ENCODE measurements at places on chromosomes 7 and 10. TPM values are rescaled to one million over a fixed set of nuclear protein-coding genes. Genes with fewer than 3 reads are reported as not detected.

- H3K36me3 ChIP-seq: no peaks in the 10 kb centered on the region
- DNase-seq: no peak
- H3K4me3 ChIP-seq: no peak overlapping the region
- no peaks in the 10 kb centered on the region for H3K27me3 ChIP-seq
- no peak overlapping the region for H3K27ac ChIP-seq
Observed at GRCh38 chr7:124702385-124702784, 63.2 kb downstream of the GPR37 start.

- no peak for DNase-seq
- peaks cover 5% of the 10 kb centered on the region for H3K36me3 ChIP-seq
- H3K27ac ChIP-seq: no peak overlapping the region
Observed at GRCh38 chr7:99013266-99014112, 130.4 kb downstream of the SMURF1 start.

The HOXA2 gene
- total RNA-seq: not detected

DNA sequence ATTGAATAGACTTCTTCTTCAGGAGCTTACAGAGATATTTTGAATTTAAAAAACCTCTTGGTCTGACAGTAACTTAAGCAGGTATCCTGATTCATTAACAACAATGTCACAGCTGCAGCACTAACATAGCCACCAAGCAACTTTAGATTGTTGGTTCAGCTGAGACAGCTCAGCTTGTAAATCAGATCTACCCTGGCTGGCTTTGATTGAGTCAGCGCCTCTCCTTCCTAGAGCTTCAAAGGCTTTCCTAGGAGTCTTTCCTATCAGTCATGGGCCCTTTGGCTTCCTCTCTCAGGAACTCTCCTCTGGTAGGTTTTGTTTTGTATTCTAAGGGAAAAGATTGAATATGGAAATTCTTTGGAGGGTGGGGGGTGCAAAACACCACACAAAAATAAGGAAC, 70.7 kb upstream of the STEAP4 start:
- H3K4me1 ChIP-seq: no peaks in the 10 kb centered on the region
- peaks cover 15% of the 10 kb centered on the region for H3K36me3 ChIP-seq
- no peak overlapping the region for H3K27ac ChIP-seq

The SPDYE16 gene
- 0.20 TPM for total RNA-seq

The CD36 gene
- total RNA-seq: 1.7 TPM

DNA sequence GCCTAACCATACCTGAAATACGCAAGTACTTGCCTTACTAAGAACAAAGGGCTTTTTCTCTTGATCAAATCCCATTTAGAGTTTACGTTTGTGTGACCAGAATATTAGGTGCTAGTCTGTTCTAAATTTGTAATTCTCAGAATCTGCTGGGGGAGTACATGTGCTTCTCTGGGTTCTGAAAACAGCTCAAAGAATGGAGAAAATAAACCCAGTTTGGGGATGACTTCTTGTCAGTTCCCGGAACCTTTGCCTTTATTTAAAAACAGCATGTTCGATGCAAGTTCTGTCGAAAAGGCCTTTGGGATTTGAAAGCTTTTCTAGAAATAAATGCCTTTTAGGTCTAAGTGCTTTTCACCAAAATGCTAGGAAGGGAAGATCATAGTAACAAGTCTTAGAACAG, 147.0 kb downstream of the ARID5B start:
- DNase-seq: no peak
- peaks cover 39% of the 10 kb centered on the region for H3K4me1 ChIP-seq
- H3K27me3 ChIP-seq: peaks cover 2% of the 10 kb centered on the region
- H3K4me3 ChIP-seq: peak overlapping the region; percentile 63
- no peaks in the 10 kb centered on the region for H3K36me3 ChIP-seq
- H3K27ac ChIP-seq: no peak overlapping the region

DNA sequence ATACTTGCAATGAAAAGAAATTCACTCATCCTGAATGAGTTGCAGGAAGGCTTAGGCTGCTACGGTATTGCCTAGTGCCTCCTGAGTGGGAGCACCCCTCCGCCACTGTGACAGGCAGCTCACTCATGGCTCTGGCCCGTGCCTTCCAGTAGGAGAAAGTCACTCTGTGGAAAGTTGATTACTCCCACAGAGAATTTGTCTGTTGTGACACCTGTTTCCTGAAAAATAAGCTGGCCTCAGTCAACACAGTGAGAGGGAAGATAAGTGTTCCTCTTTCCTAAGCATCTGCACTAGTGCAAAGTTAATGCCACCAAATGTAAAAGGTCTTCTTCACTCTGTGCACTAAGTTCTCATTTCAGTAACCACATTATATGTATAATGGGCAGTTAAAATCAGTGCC, 158.8 kb upstream of the INHBA start:
- H3K27me3 ChIP-seq: no peaks in the 10 kb centered on the region
- H3K36me3 ChIP-seq: peaks cover 21% of the 10 kb centered on the region
- no peaks in the 10 kb centered on the region for H3K4me1 ChIP-seq
- DNase-seq: no peak
- H3K27ac ChIP-seq: no peak overlapping the region

GRCh38 chr7:28847681-28848080, 110.4 kb downstream of the TRIL start:
- H3K4me1 ChIP-seq: peaks cover 2% of the 10 kb centered on the region
- no peak overlapping the region for H3K4me3 ChIP-seq
- H3K27ac ChIP-seq: no peak overlapping the region

DNA sequence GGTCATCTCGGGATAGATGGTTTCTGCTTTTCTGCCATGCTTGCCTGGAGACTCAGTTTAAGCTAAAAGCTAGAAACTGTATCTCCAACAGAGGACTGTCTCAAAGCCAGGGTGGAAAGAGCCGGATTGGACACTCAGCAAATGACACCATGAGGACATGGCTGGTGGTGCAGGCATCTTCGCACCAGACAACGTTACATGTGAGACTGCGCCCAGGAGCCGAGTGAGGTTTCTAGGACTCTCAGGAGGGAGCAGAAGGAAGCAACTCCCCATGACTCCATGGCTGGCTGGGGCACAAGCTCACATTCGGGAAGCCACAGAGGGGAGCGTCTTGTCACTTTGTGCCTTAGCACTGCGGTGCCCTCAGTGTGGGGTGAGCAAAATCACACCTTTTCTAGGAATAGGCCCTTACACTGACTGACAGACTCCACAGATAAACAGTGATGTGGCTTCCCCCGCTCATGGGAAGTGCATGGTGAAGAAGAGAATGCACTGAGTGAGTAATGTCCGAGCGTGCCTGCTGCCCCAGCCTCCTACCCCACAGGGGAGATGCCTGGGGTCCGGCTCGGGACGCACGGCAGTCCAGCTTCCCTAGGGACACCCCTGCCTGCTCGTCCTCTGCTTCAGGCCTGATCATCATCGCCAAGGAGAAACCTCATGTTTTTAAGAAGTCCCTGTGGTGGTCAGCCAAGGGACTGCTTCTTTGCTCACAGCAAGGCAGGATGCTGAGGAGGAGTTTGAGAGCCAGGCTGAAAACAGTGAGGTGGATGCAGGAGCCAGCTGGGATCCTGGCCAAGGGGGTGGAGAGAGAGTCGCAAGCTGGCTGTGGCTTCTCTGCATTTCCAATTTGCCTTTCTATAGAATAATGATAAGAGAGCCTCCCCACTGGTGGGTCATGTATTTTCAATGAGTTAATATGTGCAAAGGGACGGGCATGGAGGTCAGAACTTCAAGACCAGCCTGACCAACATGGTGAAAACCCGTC, 52.2 kb upstream of the FXYD4 start:
- H3K36me3 ChIP-seq: no peaks in the 10 kb centered on the region
- no peak overlapping the region for H3K4me3 ChIP-seq
- H3K27ac ChIP-seq: peak overlapping the region; percentile 38
- H3K27me3 ChIP-seq: peaks cover 11% of the 10 kb centered on the region
- DNase-seq: no peak

DNA sequence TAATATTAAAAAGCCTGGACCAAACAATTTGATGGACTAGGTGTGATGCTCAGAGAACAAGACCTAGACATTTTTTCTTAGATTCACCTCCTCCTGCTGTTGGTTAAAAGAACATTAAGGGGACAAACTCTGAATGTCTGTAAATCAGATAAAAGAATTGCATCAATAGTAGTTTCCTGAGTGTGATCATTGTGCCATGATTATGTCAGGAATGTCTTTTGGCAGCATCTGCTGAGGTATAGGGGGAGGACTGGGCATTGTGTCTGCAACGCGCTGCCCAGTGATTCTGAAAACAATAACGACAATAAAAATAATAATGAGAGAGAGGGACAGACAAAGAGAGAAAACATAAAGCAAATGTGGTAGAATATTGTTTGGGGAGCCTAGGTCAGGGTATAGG, 6.9 kb downstream of the C7orf57 start:
- H3K36me3 ChIP-seq: no peaks in the 10 kb centered on the region
- DNase-seq: no peak
- H3K4me1 ChIP-seq: no peaks in the 10 kb centered on the region
- no peak overlapping the region for H3K4me3 ChIP-seq
- peaks cover 6% of the 10 kb centered on the region for H3K27me3 ChIP-seq
- H3K27ac ChIP-seq: no peak overlapping the region

DNA sequence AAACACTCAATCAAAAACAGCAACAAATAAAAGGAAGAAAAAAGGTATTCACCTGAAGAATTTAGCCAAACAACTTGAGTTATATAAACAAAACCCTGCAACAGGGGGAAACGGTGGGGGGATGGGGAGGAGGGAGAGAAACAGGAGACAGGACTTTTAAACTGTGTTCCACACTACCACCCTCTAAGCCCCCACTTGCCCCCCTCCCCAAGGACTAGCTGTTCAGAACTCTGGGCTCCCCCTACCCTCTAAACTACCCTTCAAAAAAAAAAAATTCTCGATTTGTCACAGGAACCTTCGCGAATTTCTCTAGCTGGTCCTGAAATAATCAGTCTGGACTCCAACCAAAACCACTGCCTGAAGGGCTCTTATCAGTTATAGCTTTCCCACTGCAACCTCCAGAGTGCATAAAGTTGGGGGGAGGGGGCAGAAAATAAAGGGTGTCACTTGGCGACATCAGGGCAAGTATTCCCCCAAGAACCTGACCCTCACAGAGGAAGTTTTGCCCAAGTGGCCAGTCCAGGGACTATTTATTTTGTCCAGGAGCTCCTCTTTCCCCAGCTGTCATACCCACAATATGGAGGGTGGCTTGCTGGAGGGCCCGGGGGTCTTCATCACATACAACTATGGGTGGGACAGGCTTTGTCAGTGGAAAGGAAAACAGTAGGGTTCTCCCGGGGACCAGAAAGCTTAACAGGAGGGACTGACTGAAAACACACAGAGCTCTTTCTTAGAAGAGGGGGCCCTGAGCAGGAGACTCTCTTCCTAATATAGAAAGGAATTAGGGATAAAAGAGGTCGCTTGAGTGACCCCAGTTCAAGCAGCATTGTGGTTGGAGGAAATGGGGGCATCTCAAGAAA, 1.3 kb downstream of the UBE2H start:
- H3K27me3 ChIP-seq: peaks cover 13% of the 10 kb centered on the region
- H3K27ac ChIP-seq: no peak overlapping the region
- H3K36me3 ChIP-seq: no peaks in the 10 kb centered on the region
- H3K4me3 ChIP-seq: no peak overlapping the region

- H3K27me3 ChIP-seq: peaks cover 2% of the 10 kb centered on the region
- H3K27ac ChIP-seq: no peak overlapping the region
- H3K4me3 ChIP-seq: no peak overlapping the region
- H3K4me1 ChIP-seq: peaks cover 5% of the 10 kb centered on the region
Observed at GRCh38 chr10:44030132-44030531, 354.8 kb downstream of the CXCL12 start.

DNA sequence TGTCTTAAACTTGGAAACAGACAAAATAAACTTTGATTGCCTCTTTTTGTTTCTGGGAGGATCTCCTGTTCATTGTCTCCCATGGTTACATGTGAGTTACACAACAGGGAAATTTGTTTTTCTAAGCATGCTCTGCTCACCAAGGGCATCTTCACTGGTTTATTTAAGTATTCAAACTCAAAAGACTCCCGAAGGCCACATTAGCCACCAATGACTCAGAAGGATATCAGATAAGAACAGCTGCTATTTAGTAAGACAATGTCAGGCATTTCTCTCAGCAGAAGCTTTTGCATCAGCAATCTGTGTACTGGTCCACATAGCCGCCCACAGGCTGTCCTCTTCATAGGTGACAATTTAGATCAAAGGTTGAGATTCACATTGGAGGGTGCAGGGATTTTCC, 19.3 kb downstream of the OR6B1 start:
- H3K27ac ChIP-seq: no peak overlapping the region
- DNase-seq: no peak
- H3K4me3 ChIP-seq: no peak overlapping the region
- no peaks in the 10 kb centered on the region for H3K36me3 ChIP-seq
- H3K27me3 ChIP-seq: no peaks in the 10 kb centered on the region

The LEP gene
- total RNA-seq: not detected

DNA sequence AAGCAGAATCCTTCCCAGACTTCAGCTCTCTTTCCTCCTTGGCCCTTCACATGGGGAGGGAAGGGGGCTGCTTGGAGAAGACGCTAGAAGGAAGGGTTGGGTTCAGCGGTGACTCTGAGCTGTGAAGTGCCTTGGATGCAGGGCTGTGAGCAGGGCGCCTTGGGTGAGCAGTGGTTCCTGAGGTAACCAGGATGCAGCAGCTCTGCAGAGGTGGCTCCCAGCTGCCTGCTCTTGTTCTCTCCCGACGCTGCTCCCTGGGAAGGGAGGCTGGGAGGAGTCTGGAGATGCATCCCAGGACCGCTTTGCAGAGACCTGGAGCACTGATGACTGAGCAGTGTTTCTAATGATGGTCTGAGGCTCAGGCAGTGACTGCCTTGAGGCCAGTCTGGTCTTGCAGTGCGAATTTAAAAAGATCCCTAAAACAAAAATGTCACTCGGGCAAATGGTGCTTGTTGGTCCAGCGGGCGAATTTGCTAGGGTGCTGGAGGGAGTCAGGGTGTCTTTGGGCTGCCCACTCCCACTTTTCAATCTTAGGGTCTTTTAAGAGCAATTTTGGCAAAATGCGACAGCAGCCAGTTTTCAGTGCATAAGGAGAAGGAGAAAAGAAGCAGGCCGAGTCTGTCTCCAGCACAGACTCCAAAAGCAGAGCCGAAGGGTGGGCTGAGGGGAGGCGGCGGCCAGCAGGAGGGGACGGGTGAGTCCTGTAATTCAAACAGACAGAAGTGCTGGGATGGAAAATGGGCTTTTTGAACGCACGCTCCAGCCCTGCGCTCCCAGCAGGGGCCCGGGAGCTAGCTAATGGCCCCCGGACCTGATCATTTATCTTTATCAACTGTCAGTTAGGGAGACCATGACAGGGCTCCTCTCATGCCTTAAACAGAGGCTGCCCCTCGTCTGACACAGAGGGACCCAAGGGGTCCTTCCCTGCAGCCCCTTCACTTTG, 191.2 kb upstream of the SHH start:
- H3K27me3 ChIP-seq: peaks cover 6% of the 10 kb centered on the region
- no peaks in the 10 kb centered on the region for H3K4me1 ChIP-seq
- H3K36me3 ChIP-seq: no peaks in the 10 kb centered on the region
- no peak for DNase-seq

GRCh38 chr10:128081720-128082119, 44.5 kb downstream of the MKI67 start:
- H3K27me3 ChIP-seq: peaks cover 11% of the 10 kb centered on the region
- DNase-seq: no peak
- H3K4me3 ChIP-seq: no peak overlapping the region
- H3K27ac ChIP-seq: no peak overlapping the region
- H3K4me1 ChIP-seq: peaks cover 46% of the 10 kb centered on the region

The ITIH5 gene
- 0.29 TPM for total RNA-seq
